ENCODE measurements at places on chromosomes 3 and 15.

GRCh38 chr15:80989081-80989517 lies 520 bp downstream of the MESD start:
- no peak for DNase-seq

GRCh38 chr3:123656274-123656673 lies 71.4 kb upstream of the HACD2 start:
- no peak for DNase-seq

DNA sequence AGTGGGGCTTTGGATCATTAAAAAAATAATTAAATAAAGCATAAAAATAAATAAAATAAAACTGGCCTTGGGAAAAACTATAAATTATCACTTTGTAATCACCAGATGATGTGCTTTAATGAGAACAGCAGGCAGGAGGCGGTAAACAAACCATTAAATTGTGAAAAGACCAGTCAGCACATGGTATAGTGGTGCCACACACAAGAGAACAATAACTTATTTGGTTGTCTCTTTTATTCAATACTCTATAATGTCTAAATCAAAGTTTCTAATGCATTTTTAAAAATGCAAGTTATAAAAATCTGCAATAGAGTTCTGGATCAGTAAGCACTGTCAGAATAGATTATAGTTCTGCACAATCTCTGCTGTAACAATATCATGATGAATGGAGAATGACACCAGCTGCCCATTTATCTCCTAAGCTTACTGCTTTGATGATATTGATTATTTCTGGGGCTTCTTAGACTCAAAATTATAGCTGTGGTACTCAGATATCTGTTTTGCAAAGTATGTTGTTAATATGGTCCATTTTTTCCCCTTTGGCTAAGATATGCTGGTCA lies 259.3 kb downstream of the NAALADL2 start:
- no peak for DNase-seq

DNA sequence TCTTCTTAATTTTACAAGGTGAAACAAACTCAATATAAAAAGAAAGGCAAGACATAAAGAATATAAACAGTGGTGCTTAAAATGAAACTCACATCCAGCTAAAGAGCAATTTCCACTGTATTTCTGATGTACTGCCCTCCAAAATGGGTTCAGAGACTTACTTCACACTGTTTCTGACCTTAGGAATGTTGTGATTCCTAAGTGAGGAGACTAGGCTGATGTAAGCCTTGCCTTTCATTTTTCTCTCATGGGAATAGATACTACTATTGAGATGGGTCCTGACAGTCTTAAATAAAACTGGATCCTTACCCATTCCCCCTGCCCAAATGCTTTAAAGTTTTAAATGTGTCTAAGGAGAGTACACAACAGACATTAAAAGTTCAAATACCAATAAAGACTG lies 86.9 kb downstream of the CBLB start:
- DNase-seq, result no peak

GRCh38 chr3:169390741-169391305 lies 272.7 kb downstream of the MECOM start:
- no peak for DNase-seq

- DNase-seq, result no peak
Observed at GRCh38 chr3:152365766-152366593, 97.3 kb downstream of the MBNL1 start.

DNA sequence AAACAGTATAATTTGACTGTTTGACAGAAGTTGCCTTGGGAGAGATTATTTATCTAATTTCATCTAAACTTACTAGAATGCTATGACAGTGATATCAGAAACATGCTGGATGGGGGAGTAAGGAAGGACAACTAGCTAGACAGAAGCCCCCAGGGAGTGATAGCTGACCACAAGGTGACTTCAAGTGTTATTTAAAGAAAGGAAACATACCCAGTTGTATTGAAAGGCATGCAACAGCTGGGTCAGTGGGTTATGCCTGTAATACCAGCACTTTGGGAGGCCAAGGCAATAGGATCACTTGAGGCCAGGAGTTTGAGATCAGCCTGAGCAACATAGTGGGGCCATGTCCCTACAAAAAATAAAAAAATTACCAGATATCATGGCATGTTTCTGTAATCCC lies 69.6 kb downstream of the SLC49A4 start:
- DNase-seq, result no peak

DNA sequence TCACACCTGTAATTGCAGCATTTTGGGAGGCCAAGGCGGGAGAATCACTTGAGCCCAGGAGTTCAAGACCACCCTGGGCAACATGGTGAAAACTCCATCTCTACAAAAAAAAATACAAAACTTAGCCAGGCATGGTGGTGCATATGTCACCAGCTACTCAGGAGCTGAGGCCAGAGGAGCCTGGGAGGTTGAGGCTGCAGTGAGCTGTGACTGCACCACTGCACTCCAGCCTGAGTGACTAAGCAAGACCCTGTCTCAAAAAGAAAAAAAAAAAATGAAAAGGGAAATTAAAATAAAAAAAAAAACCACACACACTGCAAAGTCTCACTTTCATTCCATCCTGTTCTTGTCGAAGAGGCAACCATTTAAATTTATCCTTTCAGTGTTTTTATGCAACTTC lies 100.8 kb upstream of the PIAS1 start:
- DNase-seq, result no peak

DNA sequence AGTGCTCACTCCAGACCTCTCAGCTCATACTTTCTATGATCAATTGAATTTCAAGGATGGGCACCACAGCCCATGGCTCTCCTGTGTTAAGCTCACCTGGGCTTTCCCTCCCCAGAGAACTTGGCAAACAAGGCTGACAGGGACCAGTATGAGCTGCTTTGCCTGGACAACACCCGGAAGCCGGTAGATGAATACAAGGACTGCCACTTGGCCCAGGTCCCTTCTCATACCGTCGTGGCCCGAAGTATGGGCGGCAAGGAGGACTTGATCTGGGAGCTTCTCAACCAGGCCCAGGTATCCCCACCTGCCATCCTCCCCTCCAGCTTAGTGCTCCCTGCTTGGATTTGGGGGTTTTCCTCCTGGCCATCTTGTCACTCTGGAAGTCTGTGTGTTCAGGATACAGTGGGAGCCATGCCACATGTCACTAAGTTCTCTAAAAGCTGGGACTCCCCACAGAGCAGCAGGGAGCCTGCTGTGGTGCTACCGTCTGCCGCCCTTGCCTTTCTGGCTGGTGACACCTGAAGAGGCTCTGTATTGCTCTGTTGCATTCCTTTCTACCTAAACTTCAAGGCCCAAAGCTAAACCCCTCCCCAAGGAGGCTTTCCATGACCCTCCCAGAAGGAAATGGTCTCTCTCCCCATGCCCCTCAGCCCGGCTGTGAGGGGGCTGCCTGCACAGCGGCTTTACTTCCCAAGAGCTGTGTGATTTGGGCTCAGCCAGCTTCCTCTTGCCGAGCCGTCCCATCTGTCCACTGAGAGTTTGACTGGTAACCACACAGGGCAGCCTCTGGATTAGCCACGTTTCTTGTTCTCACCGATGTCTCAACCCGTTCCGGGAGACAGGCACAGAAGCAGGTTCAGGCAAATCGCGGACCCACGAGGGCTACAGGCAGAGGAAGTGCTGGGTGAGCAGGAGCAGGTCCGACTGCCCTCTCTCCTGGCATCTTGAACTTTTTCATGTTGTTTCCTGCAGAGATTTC lies 10.8 kb downstream of the TF start:
- no peak for DNase-seq
